ENCODE measurements at places on chromosomes 1 and 21.

GRCh38 chr21:29316029-29316742, 17.5 kb downstream of the BACH1 start:
- no peak for DNase-seq

DNA sequence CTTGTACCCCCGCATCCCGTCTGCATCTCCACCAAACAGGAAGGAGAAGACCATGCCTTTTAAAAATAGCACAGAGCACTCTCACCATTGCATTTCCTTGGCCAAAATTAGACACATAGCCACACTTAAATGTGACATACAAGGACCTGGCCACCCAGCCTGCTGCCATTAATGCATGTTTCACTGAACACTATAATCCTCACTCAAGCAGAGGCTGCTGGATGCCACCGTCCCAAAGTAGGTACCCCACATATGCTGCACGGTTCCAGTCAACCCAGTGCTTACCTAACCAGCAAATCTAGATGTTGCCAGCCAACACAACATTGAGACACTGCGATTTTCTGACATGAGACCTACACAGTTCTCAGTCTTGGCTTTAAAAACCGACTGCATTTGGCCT, 107.7 kb downstream of the ADSS2 start:
- DNase-seq = no peak

DNA sequence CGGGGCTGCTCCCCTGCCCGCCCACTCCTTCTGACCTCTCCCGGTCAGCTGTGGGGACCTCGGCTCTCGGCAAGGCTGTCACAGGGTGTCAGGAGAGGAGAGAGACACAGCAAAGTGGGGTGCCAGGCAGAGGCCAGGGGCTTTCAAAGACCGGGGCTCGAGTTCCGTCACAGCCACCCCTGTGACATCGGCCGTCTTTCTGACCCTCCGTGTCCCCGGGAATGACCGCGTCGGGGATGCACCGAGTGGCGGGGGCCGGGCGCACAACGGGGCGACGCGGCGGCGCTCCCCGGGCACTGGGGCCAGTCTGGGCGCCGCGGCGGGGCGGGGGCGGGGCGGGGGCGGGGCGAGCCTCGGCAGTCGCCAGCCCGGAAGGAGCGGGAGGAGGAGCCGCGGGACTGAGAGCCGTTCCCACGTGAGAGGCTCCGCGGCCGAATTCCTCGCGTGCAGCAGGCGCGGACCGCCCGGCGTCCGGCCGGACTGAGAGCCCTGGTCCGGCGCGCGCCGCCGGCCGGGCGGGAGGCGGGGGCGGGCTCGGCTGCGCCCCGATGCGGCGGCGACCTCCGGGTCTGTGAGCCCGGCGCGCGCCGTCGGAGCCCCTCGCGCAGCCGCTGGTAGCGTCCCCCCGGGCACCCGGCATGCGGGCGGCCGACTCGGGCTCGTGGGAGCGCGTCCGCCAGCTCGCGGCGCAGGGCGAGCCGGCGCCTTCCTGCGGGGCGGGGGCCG, 229.7 kb upstream of the TMEM51 start:
- DNase-seq = peak; percentile 14

DNA sequence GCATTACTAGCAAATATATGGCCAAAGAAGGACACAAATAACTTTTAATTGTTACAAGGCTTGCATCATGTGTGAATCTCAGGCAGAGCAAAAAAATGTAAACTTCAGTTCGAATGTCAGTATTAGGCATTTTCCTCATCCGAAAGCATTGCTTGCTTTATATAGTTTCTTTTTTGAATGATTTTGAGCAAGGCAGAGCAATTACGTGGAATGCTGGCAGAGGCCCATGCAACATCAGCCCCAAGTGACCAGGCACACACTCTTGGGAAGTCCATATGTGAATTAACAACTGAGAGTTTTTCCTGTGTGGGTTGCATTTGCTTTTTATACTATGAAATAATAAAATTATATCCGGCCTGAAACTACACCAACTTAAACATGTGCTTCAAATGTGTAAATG, 274.8 kb downstream of the PTPRC start:
- DNase-seq = no peak

GRCh38 chr1:115929881-115930280, 46.4 kb upstream of the SLC22A15 start:
- DNase-seq = no peak

DNA sequence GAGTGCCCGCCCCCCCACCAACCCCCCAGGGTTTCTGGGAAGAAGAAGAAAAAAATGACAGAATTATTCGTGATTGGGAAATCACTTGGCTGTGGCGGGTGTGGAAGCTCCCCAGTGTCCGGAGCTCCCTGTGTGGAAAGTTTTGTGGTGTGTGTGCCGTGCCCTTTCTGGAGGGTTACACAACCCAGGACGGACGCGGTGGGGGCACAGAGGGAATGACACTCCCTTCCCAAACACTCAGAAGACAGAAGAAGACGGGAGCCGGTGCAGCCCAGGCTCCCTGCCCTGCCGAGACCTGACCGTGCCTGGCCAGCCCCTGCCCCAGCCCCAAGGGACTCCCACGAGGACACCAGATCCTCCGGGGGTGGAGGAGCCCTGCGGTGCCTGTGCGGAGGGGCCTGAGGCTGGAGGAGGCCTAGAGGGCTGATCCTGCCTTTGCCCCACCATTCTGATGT, 33.0 kb upstream of the ADARB1 start:
- no peak for DNase-seq
